ENCODE measurements at places on chromosomes 16 and 17.
A peak's percentile ranks its signal among the peaks of the same experiment; 100 is the strongest.

DNA sequence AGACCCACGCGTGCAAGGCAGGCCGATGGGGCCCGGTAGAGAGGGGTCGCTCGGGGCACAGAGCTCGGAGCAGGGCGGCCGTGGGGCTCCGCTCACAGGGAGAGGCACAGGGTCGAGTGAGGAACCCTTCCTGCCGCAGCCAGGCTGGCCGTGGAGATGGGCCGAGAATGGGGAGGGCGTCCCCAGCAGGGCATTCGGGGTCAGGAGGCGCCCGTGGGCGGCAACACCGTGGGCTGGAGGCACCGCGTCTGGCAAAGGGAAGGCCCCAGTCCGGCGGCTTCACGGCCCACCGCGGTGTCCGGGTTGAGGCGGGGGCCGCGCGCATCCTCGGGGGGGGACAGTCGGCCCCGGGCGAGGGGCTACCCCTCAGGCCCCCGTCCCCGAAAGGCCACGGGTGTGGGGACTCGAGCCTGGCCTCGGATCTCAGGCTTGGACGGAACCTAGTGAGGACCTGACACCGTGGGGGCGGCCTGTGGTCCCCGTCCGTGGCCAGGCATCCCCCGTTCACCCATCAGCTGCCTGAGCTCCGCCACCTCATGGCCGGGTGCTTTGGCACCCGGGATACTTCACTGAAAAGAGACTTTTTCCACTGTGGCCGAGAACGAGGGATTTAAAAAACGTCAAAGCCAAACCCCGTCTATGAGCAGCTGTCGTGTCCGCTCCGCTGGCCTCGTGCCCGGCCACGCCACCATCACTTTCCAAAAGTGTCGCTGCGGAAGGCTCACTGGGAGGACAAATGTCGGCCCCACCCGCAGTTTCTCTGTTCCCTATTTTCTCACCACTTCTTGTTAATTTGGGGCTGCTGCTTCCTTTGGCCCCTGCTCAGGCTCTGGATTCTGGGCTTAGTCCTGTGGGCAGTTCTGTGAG lies 73.6 kb downstream of the METRNL start:
- DNase-seq: no peak

GRCh38 chr17:71115669-71115972 lies 946.3 kb downstream of the KCNJ2 start:
- DNase-seq: no peak

DNA sequence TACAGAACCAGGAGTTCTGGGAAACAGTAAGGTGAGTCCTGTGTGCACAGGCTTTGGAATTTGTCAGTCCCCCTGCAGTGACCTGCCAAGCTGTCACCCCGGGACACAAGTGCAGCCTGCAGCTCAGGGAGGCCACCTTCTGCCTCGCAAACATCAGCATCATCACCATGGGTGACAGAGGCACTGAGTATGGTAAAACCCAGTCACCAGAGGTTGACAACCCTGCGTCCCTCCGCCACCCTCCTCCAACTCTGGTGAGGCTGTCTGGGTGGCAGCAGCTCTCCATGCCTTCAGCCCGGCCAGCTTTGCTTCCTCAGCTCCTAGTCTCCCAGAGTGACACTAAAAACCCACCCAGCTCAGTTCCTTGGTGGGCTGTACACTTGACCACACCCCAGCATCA lies 221.0 kb downstream of the CPPED1 start:
- no peak for DNase-seq

GRCh38 chr16:17461951-17462729 lies 8.6 kb downstream of the XYLT1 start:
- DNase-seq: peak; percentile 98

GRCh38 chr17:9729735-9730420 lies 61.5 kb downstream of the DHRS7C start:
- no peak for DNase-seq

DNA sequence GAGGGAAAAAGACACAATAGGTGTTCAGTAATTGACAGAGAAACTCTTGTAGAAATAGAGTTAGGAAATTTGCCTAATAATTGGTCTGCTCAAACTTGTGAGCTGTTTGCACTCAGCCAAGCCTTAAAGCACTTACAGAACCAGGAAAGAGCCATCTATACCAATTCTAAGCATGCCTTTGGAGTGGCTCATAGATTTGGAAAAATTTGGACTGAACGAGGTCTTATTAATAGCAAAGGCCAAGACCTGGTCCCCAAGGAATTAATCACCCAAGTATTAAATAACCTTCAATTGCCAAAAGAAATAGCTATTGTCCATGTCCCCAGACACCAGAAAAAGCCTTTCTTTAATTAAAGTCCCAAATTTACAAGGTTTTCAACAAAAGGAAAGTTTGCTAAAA lies 90.3 kb downstream of the EMP2 start:
- no peak for DNase-seq

GRCh38 chr17:64653985-64654355 lies 8.1 kb downstream of the SMURF2 start:
- DNase-seq: no peak

GRCh38 chr17:76264755-76265623 lies at the start of gene UBALD2:
Gene UBALD2, plus strand, starts transcription at chr17:76265348. Its CDS starts 158 bp downstream, at chr17:76265506.
- peak; percentile 97 for DNase-seq

GRCh38 chr16:30567991-30568638 lies 3.4 kb downstream of the ZNF688 start:
- DNase-seq: peak; percentile 28

- DNase-seq: peak; percentile 33
Measured at GRCh38 chr17:57889892-57890856, 40.3 kb upstream of the MRPS23 start.

DNA sequence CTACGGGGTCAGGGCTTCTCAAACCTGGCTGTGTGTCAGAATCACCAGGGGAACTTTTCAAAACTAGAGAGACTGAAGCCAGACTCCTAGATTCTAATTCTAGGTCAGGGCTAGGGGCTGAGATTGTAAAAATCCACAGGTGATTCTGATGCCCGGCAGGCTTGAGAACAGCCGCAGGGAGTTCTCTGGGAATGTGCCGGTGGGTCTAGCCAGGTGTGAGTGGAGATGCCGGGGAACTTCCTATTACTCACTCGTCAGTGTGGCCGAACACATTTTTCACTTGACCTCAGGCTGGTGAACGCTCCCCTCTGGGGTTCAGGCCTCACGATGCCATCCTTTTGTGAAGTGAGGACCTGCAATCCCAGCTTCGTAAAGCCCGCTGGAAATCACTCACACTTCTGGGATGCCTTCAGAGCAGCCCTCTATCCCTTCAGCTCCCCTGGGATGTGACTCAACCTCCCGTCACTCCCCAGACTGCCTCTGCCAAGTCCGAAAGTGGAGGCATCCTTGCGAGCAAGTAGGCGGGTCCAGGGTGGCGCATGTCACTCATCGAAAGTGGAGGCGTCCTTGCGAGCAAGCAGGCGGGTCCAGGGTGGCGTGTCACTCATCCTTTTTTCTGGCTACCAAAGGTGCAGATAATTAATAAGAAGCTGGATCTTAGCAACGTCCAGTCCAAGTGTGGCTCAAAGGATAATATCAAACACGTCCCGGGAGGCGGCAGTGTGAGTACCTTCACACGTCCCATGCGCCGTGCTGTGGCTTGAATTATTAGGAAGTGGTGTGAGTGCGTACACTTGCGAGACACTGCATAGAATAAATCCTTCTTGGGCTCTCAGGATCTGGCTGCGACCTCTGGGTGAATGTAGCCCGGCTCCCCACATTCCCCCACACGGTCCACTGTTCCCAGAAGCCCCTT lies 10.9 kb downstream of the STH start:
- no peak for DNase-seq

- no peak for DNase-seq
Measured at GRCh38 chr17:72602517-72603419, 481.9 kb downstream of the SOX9 start.

All from GF-D8 (cell line).